ENCODE measurements at places on chromosomes 2 and 18.
A peak's percentile ranks its signal among the peaks of the same experiment; 100 is the strongest.

DNA sequence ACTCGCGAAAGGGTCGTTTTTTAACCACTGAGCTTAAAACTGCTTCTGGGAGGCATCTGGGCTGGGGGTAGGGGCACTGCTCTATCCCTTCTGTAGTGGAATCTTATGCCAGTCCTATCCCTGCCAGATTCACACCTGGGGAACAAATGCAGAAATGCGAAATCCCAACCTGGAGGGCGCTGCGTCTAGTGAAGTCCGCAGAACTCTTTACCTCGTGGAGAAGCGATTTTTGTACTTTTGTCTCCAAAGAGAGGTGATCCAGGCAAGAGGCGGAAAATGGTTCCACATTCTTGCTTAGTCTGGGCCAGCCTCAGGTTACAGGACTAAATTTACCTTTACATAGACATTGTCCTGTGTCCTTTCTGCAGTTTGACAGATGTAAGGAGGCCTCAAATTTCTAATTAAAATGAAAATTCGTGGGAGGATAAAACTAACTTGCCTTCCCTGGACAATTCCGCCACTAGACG lies 10.4 kb downstream of the TBR1 start:
- no peak for DNase-seq

DNA sequence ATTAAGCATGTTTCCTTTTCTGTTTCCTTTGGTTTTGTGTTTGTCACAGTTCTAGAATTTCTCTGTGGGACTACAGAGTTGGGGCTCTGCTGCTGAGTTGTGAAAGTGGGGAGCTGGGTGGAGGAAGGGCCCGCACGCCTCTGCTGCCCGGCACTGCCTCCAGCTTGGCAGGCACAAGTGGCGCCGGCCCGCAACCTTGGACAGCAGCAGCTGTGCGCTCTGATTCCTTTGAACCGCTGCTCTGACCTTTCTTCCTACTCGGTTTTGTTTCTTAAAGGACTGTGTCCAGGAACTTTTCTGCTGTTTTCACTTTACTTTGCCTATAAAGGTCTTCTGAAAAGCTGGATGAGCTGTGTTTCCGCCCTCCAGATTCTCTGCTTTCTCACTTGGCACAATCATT lies 137.6 kb upstream of the ALPP start:
- DNase-seq = no peak

- no peak for DNase-seq
These were observed 621.8 kb downstream of the LRP1B start for GRCh38 chr2:141508806-141509595.

- no peak for DNase-seq
These were observed 194.3 kb upstream of the ERBB4 start for GRCh38 chr2:212732860-212733259.

DNA sequence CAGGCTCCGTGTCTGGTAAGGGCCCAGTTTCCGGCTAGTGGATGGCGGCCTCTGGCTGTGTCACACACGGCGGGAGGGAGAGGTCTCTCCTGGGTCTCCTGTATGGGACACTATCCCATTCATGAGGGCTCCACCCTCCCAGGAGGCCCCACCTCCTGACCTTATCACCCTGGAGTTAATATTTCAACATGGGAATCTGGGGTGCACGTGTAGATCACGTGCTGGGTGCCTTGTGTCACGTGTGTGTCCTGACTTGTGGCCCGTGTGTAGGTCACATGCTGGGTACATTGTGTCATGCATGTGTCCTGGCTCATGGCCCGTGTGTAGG lies 9.9 kb downstream of the NEU4 start:
- no peak for DNase-seq

DNA sequence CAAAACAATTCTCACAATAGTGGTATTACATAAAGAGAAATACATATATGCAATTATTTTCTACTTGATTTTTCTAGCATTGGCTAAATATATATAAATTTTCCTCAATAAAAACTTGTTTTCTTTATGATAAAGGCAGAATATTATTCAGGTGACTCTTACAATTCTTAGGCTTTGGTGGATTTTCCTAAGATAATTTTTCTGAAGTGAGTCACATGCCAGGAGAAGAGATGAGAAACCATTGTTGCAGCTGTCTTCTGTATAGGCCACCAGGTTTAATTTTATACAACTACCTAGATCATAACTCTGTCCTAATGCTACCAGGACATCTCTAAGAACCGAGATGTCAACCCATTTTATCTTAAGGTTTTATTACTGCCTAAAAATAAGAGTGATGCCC lies 552.4 kb upstream of the CDH2 start:
- DNase-seq = no peak

- no peak for DNase-seq
These were observed 1090.8 kb downstream of the BCL11A start for GRCh38 chr2:59462422-59463197.

- no peak for DNase-seq
These were observed 42.4 kb upstream of the AKAIN1 start for GRCh38 chr18:5239447-5239846.

GRCh38 chr18:7926526-7926925 lies 359.4 kb downstream of the PTPRM start:
- no peak for DNase-seq

DNA sequence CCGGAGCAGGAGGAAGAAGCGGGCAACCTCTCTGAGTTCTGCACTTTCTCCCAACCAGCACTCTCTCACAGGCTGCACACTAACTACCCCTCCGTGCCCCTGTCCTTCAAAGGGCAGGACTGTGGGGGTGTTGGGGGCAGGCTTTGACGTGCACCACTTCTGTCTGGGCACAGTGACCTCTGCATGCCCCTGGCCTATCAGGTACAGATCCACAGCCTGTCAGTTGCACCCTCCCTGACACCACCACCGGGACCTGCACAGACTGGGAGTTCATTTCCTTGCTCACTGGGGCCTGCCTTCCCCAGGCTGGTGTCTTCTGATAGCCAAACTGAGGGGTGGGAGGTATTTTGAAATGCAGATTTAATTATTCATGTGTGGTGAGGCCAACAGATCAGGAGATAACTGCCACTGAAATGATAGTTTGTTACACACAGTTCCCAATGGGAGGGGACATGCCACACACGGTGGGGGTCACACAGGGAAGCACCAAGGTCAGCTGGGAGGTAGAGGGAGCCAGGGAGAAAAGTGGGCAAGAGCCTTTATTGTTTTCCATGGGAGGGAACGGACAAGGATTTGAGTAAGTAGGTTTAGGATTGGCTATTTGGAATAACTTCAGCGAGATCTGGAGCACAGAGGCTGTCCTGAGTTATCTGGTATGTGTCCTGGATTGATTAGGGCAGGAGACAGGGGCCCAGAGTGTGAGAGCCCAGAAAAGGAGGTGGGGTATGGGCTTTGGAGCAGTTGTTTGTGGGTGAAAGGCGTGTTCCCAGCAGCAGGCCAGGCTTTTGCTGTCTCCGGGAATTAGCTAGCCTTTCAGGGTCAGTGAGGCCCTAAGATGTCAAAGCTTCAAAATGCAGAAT lies 251.6 kb downstream of the AFF3 start:
- DNase-seq = no peak

- no peak for DNase-seq
These were observed 80.3 kb downstream of the CD28 start for GRCh38 chr2:203786549-203787351.

DNA sequence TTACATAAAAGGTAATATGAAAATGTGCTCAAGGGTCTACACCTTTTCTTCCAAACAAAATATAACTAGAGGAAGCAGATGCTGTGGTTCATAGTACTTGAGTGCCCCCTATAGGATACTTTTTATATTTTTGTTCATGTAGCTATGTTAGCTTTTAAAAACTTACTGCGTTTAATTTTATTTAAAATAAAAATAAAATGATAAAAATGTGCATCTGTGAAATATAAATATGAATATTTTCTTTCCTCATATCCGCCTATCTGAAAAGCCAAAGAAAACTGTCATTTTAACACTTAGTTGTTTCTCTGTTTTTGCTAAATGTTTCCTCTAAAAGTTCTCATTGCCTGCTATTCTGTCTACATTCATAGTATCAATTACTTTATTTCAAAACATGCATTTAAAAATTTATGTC lies 9.6 kb upstream of the LRP1B start:
- no peak for DNase-seq

GRCh38 chr18:79275461-79275860 lies 120.3 kb upstream of the NFATC1 start:
- no peak for DNase-seq

DNA sequence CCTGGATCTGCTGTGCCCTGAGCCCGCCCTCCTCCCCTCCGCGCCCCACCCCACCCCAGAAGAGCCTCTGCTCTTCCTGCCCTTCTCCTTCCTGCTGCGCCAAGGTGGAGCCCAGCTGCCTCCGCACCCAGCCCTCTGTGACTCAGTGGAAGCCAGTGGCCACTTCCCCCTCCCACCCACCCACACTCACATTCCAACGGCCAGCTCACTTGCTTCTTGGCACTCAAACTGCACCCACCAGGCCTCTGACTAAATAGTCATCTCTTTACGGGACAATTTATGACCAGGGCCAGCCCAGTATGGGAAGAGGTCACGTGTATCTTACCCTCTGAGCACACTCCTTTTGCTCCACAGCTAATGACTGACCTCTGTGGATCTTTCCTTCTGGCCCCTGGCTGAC lies 150.4 kb upstream of the SLC1A4 start:
- DNase-seq = peak; percentile 72

- DNase-seq = peak; percentile 32
These were observed 7.6 kb downstream of the CNDP1 start for GRCh38 chr18:74541703-74542555.

GRCh38 chr2:12320027-12320734 lies 396.6 kb upstream of the TRIB2 start:
- no peak for DNase-seq

DNA sequence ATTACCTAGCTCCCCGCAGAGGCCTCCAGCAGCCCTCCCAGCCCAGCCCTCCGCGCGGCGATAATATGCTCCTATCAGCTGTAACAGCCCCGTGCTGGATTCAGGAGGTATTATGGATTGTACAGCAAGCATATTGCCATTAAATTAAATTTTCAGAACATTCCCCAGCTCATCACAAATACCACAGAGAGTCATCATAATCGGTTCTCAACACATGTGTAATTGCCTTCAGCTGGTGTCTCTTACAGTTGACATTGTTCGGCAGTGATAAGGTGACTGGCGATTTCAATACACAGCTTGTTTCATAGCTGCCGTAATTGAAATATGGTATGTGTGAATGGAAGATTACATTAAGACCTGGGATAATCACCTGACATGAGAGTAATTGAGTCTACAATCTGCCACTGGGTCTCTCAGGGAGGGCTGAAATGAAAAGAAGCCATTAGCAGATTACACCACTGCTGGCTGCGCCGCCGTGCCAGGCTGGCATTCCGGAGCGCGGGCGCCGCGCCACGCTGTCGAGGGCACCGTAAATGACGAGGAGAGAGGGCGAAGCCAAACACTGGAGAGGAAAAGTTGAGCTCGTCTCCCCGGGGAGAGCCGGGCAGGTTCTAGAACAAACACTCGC lies 549.4 kb upstream of the SALL3 start:
- DNase-seq = no peak

- DNase-seq = no peak
These were observed 25.2 kb downstream of the RTN4 start for GRCh38 chr2:55025082-55025481.

- no peak for DNase-seq
These were observed 116.0 kb upstream of the ACVR1C start for GRCh38 chr2:157744571-157745076.

GRCh38 chr2:70141902-70142589 lies 48.8 kb downstream of the C2orf42 start:
- DNase-seq = no peak

GRCh38 chr18:29034113-29034856 lies 857.4 kb upstream of the CDH2 start:
- no peak for DNase-seq

DNA sequence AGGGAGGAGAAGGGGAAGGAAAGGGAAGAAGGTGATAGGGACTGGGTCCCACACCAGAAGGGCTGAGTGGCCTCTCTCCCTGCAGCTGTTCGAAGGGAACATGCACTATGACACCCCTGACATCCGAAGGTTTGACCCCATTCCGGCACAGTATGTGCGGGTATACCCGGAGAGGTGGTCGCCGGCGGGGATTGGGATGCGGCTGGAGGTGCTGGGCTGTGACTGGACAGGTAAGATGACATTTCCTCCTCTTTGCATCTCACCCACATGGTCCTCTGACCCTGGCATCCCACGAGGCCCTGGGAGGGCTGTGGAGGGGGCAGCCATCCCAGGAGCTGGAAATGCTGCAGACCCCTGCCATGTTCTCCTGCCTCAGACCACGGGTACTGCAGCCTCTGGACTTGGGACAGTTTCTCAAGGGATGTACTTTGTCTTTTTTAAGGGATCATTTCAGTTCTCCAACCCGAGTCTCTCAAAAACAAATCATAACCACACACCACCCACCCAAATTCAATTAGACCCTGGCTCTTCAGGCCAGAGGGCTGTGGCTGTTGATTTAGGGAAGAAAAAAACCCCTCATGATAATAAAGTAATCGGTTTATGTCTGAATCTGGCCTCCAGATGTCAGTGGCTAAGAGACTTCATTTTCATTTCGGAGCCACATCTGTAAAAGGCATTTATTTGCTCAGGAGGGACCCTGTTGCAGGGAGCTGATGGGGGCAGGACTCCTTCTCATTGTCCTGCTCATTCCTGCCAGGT lies 63.5 kb downstream of the NRP2 start:
- DNase-seq = no peak

- no peak for DNase-seq
These were observed 16.5 kb downstream of the CNRIP1 start for GRCh38 chr2:68303033-68303901.

DNA sequence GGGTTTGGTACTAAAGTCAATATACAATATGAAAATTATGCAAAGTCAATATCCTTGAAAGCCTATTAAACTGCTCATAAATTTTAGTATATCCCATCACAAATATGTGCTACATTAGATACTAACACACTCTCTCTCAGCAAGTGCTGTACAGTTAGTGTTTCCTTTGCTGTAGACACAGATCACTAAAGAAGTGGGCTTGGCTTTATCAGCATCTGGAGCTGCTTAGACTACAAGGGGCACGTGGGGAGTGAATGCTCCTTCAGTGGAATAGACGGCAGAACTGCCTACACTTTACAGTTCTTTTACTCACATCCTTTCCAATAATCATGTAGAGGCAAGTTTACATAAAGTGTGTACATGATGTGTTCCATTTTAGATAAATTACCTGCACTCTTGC lies 26.0 kb upstream of the EFEMP1 start:
- no peak for DNase-seq

GRCh38 chr2:73006969-73007710 lies 64.4 kb downstream of the SFXN5 start:
- DNase-seq = no peak

DNA sequence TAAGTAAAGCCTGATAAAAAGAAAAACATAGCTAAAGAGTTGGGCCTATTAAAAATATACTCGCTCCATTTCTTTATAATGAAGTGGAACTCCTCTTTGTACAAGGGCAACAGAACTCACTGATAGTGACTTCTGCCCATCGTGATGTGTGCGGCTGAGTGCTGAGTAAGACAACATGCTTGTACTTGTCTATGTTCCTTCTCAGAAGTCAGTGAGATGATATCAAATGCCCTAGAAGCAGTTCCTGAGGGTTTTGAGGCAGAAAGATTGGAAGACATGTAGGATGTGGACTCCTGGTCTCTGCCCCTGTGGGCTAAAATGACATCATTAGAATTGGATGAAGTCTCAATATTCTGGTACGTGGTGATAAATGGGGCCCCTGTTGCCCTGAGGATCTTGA lies 73.8 kb downstream of the USP40 start:
- DNase-seq = no peak

GRCh38 chr2:200056105-200056504 lies 100.7 kb downstream of the MAIP1 start:
- DNase-seq = no peak

Data from COLO829 (cell line).